Brain pericyte (primary cell): ENCODE measurements at places on chromosomes 2 and 18.
A peak's percentile ranks its signal among the peaks of the same experiment; 100 is the strongest.

GRCh38 chr18:5424903-5425664 is 118.7 kb downstream of the EPB41L3 start:
- peak; percentile 11 for DNase-seq

GRCh38 chr2:2742726-2743125 is 411.7 kb upstream of the MYT1L start:
- no peak for DNase-seq

DNA sequence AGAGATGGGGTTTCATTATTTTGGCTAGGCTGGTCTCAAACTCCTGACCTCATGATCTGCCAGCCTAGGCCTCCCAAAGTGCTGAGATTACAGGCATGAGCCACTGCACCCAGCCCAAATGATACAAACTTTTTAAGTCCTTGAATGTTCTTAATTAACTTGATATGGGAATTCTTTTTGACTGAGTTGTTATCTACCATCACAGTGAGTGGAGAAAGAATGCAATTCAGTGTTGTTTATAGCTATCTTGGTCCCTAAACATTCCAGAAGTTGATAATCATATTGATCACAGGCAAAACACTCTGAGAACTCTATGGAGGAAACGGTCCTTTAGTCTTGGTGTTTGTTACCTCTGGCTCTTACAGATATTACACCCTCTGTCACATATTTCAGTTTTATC is 1072.5 kb downstream of the SUCLG1 start:
- no peak for DNase-seq

GRCh38 chr2:136323195-136323594 is 205.2 kb upstream of the CXCR4 start:
- no peak for DNase-seq

- no peak for DNase-seq
Measured at GRCh38 chr2:23757686-23758433, 169.1 kb downstream of the ATAD2B start.

- DNase-seq = no peak
Measured at GRCh38 chr2:118729760-118730159, 117.7 kb downstream of the EN1 start.

GRCh38 chr2:171822525-171823322 is 71.3 kb downstream of the SLC25A12 start:
- no peak for DNase-seq

GRCh38 chr2:164061129-164061746 is 325.4 kb upstream of the FIGN start:
- no peak for DNase-seq

DNA sequence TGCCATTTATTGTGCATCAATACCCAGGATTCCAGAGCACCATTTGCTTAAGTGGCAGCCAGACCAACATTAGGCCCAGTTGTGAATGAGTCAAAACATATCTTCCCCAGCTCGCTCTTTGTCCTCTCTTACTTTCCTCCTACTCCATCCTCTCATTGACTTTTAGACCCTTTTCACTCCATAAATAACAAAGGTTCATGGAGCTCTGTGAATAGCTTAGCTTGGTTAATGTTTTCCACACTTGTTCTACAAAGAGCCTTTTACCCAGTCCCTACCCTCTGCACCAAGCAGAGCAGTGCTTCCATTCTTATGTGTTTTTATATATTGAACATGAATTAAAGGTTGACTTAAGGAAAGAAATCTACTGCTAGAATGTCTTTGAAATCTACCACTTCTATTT is 625.8 kb upstream of the FANCL start:
- DNase-seq = no peak

DNA sequence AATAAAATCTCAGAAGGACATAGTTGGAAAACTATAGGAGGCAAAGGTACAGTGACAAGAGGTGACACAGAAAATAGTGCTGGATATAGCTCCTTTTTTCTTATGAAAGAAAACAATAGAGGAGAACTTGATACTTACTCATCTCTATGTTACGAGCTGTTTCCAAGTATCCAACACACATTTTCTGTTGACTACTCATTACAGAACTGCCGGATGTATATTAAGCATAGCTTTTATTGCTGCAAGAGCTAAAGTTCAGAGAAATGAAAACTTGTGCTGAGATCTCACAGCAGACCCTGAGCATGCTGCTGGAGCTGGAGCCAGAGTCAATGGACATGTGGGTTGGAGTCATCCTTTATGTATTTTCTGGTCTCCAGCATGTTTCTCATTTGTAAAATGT is 210.0 kb upstream of the NT5C1B start:
- DNase-seq = no peak

DNA sequence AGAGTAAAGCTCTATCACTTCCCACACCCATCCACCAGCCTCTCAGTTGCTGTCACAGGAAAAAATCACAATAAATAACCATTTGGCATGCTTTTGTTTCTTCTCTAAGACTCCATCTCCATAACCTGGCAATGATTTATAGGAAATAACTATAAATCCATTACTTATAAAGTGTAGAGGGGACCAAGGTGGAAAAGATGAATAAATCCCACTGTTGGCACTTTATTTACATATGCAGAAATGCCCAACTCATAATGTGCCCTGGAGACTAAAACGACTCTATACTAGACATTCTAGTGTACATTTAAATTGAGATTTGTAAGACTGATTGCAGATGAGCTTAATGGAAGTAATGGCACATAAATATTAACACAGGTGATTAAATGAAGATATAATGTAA is 7.5 kb upstream of the NOSTRIN start:
- DNase-seq = no peak

DNA sequence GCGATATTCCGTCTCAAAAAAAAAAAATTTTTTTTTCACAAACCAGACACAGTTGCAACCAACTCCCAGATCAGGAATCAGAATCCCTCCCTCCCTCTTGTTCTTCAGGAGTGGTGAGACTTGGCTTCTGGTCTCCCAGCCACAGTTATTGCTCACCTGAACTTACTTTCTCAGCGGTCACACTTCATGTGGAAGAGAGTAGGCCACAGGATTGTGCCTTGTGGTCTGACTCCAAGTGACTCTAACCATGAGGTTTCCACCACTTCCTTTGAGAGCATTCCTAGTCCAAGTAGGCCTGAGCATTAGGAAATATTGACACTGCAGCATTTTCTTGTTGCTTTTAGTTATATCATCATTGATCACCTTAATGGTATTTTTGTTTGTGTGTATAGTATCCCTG is 12.1 kb downstream of the FMNL2 start:
- no peak for DNase-seq

DNA sequence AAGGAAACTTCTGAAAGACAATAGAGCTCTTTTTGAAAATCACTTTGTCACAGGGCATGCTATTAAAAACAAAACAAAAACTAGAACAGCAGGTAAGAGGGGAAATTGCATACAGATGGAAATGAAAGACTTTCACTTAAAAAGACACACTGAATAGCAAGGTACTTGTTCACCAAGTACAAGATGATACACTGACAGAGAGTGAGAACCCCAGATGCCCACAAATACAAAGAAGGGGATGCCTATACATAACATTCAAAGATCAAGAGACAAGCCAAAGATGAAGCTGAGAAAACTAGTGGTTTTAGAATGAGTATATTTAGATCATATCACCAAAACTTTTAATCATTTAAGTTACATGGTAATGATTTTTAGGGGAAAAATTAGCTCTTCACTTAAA is 60.7 kb downstream of the ASXL2 start:
- no peak for DNase-seq

DNA sequence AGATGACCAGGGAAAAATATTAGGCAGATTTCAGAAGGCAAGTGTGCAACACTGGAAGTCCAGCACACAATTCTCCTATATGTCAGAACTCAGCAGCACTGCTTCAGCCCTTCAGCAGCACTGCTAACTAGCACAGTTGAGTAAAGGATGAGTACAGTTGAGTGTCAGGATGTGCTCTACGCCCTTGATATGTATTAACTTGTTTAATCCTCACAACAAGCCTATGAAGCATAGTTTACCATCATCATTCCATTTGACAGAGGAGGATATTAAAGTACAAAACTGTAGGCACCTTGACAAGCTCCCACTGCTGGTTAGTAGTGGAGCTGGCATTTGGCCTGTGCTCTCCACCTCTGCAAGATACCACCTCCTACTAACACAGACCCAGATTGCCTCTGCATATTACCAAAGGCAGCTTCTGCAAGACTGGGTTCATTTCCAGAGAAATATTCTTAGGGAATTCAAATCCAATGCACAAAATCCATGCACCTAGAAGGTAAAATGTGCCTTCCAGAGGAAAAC is 230.8 kb downstream of the ANAPC1 start:
- DNase-seq = no peak

DNA sequence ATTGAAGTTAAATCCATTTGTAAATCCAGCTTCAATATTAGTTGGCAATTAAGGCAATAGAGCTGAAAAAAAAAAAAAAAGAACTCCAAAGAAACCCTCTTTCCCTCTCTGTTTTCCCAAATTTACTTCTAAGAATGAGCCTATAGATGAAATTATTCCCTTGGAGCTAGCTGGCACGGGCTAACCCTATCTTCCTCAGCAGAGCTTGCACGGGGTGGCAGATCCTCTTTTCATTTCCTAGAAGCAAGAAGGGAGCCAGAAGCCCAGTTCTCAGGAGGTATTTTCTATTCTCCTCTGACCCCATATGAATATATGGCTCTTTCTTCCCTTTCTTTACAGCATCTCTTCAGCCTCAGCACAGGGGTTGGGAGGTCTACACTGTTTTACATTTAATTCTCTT is 426.0 kb downstream of the TGIF1 start:
- DNase-seq = no peak

DNA sequence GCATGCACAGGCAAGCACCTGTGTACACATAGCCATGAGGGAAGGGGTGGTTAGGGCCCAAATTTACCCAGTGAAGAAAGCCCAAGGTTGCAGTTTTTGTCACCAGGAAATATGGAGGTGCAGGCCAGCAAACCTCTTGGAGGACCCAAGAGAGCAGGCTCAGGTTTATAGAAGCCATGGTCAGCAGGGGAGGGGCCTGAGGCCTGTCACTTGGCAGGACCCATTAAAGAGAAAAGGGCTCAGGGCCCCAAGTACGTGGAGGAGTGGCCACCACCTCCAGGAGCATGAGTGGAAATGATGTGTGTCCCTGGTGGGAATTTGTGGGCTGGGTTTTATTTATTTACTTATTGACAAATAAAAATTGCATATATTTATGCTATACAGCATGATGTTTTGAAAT is 192.9 kb downstream of the HAUS1 start:
- DNase-seq = no peak
